Stimulated activated naive CD4-positive, alpha-beta T cell treated with Interleukin-2 at 50 U/mL for 16 hours (primary cell): ENCODE measurements at places on chromosomes 6 and 20.

DNA sequence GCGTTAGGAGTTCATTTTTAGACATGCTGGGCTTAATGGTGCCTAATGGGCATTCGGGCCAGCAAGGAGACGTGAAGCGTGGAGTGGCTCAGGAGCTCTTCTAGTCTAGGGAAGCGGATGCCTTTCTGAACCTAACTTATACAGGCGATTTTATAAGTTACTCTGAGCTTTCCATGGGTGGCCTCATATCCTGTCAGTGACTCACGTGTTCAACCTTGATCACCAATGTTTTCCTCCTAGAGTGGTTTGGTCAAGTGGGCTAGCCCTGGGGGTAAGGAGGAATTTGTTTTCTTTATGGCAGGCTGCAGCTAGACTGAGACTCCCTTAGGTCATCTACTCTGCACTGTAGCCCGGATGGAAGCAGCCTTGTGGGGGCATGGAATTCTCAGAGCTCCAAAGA lies 52.1 kb downstream of the PLAGL1 start:
- DNase-seq, result no peak

DNA sequence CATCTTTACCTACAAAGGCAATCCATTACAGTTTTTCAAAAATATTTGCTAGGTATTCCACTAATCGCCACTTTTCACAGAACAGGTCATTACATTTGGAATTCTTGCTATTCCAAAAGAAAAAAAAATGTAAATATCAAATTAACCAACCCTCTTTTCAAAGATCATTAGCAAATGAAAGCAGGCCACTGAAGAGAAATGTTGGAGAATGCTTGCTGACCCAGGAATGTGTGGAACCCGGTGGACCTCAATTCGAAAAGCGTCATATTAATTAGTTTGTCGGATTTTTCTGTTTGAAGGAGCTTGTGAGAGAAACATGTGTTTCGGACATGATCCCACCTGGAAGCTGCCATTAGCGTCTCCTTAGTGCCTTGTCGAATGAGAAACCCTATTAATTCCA lies 27.9 kb upstream of the SERPINB9 start:
- no peak for DNase-seq

GRCh38 chr6:1679031-1679687 lies 69.4 kb downstream of the FOXC1 start:
- no peak for DNase-seq

- peak; percentile 51 for DNase-seq
Observed at GRCh38 chr6:137415127-137415833, 78.9 kb downstream of the OLIG3 start.

DNA sequence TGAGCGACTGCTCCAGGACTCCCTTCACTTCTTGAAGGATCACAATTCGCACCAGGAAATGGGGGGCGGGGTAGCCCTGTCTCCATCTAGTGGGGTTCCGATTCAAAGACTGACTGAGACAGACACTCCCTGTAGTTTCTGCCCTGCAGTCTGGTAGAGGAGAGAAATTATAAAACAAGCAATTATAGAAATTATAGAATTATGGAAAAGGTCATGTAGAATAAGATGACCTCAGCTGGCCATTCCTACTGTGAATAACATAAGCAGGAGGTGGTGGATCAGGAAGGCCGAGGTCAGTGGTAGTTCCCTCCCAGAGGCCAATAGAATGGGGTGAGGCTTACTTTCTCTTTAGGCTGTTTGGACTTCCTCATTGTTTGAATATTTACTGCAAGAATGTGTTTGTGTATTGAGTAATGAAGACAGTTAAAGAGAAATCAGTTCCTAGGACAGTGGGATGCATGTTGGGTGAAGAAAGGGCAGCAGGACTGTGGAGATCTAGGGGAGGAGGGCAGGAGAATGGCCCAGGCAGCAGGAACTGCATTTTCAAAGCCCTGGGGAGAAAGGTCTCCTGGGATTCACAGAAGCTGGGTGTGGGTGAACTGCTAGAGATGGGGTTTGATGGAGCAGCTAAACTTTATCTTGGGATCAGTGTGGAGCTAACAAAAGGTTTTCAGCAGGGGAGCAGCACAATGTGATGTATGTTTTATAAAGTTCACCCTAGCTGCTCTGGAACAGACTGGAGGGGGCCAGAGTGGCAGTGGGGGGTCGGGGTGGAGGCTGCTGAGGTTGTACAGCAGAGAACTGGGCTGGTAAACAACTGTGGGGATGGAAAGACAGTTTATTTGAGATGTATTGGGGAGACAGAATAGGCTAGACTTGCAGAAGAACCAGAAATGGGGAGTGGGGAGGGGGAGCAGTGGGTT lies 2.1 kb downstream of the ZNF341 start:
- DNase-seq, result no peak

DNA sequence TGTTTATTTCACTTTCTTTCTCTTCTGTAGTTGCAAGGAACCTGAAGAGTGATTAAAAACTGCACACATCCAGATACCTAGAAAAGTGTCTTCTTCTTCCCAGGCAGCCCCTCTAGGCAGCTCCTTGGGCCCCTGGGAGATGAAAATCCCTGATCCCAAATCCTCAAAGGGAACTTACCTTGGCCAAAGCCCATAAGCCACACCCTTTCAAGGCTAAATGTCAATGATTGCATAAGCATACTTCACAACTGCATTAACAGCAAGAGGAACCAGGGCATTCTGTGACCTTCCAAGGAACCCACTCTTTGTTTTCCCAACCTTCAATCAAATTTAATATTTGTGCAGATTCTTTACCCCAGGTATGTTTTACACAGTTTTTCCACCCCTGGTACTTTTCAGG lies 4.4 kb upstream of the HMGN3 start:
- DNase-seq, result no peak

GRCh38 chr6:122797537-122797936 lies 8.5 kb downstream of the SMPDL3A start:
- no peak for DNase-seq

- DNase-seq, result no peak
Observed at GRCh38 chr6:44771647-44772415, 384.3 kb downstream of the CDC5L start.

- no peak for DNase-seq
Observed at GRCh38 chr20:39877788-39878187, 811.2 kb downstream of the MAFB start.

- no peak for DNase-seq
Observed at GRCh38 chr20:57695940-57696339, 13.9 kb downstream of the PMEPA1 start.

GRCh38 chr6:139262519-139263300 lies 29.1 kb downstream of the TXLNB start:
- DNase-seq, result peak; percentile 16

GRCh38 chr6:39769012-39769411 lies 23.2 kb upstream of the DAAM2 start:
- no peak for DNase-seq

GRCh38 chr6:124027392-124027791 lies 223.7 kb downstream of the NKAIN2 start:
- DNase-seq, result no peak
